ENCODE measurements at places on chromosomes 7 and 10. TPM values are rescaled to one million over a fixed set of nuclear protein-coding genes. Genes with fewer than 3 reads are reported as not detected.

DNA sequence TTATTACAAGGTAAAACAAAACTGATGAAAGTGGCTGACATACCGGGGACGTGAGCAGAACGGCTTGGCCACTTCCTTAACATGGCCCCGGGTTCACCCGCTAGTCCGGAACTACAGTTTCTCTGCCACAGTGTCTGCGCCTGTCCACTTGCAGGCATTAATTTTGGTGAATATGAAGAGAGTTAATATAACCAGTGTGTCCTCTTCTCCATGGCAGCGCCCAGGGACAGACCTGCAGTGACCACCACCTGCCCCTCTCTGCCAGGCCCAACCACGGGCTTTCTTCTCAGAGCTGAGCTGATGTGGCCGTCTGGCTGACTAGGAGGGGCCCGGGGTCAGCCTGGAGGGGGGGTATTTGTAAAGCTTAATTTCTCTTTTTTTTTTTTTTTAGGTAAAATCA is 1.1 kb upstream of the NDUFB2 start:
- peaks cover 7% of the 10 kb centered on the region for H3K4me1 ChIP-seq
- no peak overlapping the region for H3K4me3 ChIP-seq
- no peaks in the 10 kb centered on the region for H3K27me3 ChIP-seq
- no peak overlapping the region for H3K27ac ChIP-seq

DNA sequence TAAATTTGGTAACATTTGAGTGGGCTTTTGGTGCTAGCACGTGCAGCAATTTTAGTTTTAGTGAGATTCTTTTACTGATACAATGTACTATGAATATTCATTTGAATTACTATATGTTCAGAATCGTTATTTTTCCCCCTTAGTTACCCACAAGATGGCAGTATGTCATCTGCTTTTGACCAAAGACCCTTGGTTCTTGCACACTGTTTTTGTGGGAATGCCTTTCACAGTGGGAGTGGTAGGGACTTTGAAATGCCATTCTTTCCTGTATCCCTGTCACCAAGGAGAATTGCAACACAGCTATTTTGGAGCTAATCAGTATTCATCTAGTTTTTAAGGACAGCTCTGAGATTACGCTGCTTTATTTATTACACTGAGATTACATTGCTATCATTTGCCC is 40.6 kb downstream of the SEC23IP start:
- peaks cover 3% of the 10 kb centered on the region for H3K36me3 ChIP-seq
- H3K4me1 ChIP-seq, result no peaks in the 10 kb centered on the region
- no peaks in the 10 kb centered on the region for H3K27me3 ChIP-seq

The CYP2C19 gene
- total RNA-seq, result 1.9 TPM

The SFRP4 gene
- 0.42 TPM for total RNA-seq

- no peaks in the 10 kb centered on the region for H3K36me3 ChIP-seq
- no peaks in the 10 kb centered on the region for H3K27me3 ChIP-seq
- H3K4me1 ChIP-seq, result no peaks in the 10 kb centered on the region
- DNase-seq, result no peak
These were observed 467.9 kb upstream of the AUTS2 start for GRCh38 chr7:69130396-69130795.

DNA sequence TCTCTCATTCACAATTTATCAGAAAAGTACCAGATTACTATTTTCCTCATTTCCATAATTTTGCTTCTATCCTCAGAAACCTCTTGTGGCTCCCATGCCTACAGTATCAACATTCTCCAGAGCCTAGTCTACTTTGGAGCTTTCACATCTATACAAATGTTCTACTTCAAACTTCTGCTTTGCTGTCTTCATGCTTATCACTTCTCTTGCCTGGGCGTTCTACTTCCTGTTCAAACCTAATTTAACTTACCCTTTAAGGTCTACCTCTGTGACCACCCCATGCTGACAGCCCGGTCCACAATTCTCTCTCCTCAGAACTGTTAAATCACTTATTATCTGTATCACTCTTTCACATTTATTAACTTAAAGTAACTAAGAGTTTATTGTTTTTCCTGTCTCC is 6.1 kb upstream of the PTPN12 start:
- H3K27ac ChIP-seq, result no peak overlapping the region
- no peaks in the 10 kb centered on the region for H3K4me1 ChIP-seq
- no peak overlapping the region for H3K4me3 ChIP-seq
- no peak for DNase-seq

DNA sequence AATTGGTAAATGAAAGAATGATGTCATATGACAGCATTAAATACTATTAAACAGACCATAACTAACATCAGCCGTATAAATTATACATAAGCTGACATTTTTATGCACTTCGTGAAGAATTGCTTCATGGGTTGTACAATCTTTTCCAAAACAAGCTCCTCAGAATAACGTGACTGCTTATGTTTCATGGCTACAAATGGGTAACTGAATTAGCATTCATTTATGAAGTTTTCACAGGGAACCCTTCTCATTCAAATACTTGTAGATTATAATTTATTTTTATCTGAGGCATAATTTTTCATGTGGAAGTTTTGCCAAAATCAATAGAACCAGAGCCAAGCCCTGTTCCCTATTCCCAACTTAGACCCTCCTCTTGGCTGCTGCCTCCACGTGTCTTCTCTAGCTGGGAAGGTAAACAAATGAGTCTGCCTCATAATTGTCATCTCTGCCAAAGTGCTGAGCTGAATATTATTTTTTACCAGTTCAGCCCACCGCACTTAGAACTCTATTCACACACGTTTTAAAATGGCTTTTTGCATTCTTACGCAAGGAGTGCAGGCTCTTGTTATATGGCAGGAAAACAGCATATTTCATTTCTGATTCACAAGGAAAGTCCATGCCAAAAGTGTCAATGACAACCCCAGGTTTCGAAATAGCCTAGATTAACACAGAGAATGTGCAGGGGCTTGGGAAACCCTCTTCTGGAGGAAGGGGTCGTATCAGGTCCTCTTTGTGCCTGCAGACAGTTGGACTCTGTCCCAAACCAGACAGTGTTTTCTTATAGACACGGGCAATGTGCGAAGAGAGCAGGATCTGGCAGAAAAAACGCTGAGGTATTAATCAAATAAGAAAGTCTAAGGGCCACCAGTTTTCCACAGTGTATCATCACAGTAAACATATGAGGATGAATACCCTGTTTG is 370.7 kb upstream of the MGMT start:
- no peak overlapping the region for H3K27ac ChIP-seq
- no peaks in the 10 kb centered on the region for H3K36me3 ChIP-seq
- H3K27me3 ChIP-seq, result no peaks in the 10 kb centered on the region
- DNase-seq, result no peak
- no peak overlapping the region for H3K4me3 ChIP-seq
- H3K4me1 ChIP-seq, result no peaks in the 10 kb centered on the region

GRCh38 chr7:31308652-31309051 is 31.9 kb downstream of the NEUROD6 start:
- H3K36me3 ChIP-seq, result no peaks in the 10 kb centered on the region
- H3K27ac ChIP-seq, result no peak overlapping the region
- no peaks in the 10 kb centered on the region for H3K27me3 ChIP-seq
- H3K4me1 ChIP-seq, result no peaks in the 10 kb centered on the region
- no peak for DNase-seq

The SNX10 gene
- 4.9 TPM for total RNA-seq

The SH2B2 gene
- total RNA-seq, result 5.0 TPM

GRCh38 chr7:70657571-70657970 is 474.4 kb upstream of the GALNT17 start:
- H3K36me3 ChIP-seq, result no peaks in the 10 kb centered on the region
- H3K4me3 ChIP-seq, result no peak overlapping the region
- DNase-seq, result no peak

DNA sequence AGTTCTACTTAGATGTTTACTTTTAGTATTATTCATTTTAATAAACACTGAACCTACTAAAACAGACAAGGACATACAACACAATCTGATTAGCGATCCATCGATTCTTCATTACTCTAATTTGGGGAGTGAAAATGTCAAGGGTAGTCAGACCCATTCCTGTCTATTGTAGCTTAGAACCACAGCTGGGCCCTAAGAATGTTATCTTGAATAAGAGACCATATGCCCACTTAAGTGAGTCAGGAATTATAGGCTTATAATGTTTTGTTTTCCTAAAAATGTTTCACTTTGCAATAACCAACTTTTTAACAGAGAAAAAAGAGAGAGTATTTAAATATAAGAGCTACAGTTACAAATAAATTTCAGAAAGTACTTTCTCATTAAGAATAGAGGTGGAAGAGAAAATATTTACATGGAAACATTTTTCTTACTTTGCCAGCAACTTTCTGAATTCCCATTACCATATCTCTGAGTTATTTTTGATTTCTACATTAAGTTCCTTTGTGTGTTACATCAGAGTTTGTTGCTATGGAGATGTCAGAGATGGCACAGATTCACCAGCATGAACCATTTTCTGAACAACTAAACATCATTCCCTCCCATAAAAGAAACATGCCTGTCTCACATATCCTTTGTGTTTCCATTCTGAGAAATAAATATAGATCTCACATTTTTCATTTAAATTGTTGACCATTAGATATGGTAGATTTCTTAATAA is 75.4 kb upstream of the SLC13A1 start:
- no peaks in the 10 kb centered on the region for H3K27me3 ChIP-seq
- H3K27ac ChIP-seq, result no peak overlapping the region

DNA sequence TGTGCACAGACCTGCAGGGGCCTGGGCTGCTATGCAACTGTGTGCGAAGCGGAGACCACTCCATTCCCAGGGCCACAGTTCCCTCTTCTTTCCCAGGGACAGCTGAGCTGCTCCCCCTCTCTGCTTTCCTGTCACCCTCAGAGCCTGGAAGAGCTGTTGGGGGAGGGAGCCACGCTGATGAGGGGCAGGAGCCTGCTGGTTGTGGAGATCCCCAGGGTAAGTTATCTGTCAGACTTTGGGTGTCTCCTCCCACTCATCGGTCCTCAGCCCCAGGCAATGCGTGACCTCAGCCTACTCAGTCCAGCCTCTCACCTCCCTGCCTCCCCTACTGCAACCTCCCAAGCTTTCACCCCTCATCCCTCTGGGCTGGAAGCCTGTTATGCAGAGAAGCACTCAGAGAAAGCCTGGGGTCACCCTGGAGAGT is 53.5 kb downstream of the ZNF467 start:
- H3K27ac ChIP-seq, result no peak overlapping the region
- H3K27me3 ChIP-seq, result no peaks in the 10 kb centered on the region
- no peaks in the 10 kb centered on the region for H3K4me1 ChIP-seq
- H3K36me3 ChIP-seq, result no peaks in the 10 kb centered on the region
- H3K4me3 ChIP-seq, result no peak overlapping the region

The WDFY4 gene
- total RNA-seq, result 1.6 TPM

- no peaks in the 10 kb centered on the region for H3K36me3 ChIP-seq
- no peak overlapping the region for H3K4me3 ChIP-seq
- DNase-seq, result no peak
- H3K27ac ChIP-seq, result no peak overlapping the region
- H3K27me3 ChIP-seq, result no peaks in the 10 kb centered on the region
These were observed 4.8 kb upstream of the VCL start for GRCh38 chr10:73992899-73993788.

DNA sequence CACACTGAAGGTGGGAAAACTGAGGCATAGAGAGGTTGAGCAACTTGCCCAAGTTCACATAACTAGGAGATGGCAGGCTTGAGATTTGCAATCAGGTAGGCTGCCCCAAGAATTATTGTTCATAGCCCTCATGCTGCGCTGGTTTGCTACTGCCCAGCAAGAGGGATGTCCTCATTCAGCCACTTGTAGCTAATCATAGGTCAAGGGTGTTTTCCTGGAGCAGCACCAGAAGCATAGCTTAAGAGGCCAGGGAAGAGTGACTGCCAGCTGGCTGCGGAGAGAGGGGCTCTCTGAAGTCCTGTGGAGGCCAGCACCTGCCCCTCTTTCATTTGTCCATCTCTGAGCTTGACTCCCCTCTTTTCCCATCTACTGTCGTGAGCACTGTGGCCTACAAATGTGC is 15.0 kb downstream of the CDHR3 start:
- no peaks in the 10 kb centered on the region for H3K4me1 ChIP-seq
- H3K27ac ChIP-seq, result no peak overlapping the region
- no peaks in the 10 kb centered on the region for H3K36me3 ChIP-seq
- H3K4me3 ChIP-seq, result no peak overlapping the region
- no peaks in the 10 kb centered on the region for H3K27me3 ChIP-seq

- H3K4me1 ChIP-seq, result no peaks in the 10 kb centered on the region
- no peaks in the 10 kb centered on the region for H3K27me3 ChIP-seq
- no peaks in the 10 kb centered on the region for H3K36me3 ChIP-seq
- no peak overlapping the region for H3K27ac ChIP-seq
These were observed 133.3 kb downstream of the TEX36 start for GRCh38 chr10:125549653-125550052.

DNA sequence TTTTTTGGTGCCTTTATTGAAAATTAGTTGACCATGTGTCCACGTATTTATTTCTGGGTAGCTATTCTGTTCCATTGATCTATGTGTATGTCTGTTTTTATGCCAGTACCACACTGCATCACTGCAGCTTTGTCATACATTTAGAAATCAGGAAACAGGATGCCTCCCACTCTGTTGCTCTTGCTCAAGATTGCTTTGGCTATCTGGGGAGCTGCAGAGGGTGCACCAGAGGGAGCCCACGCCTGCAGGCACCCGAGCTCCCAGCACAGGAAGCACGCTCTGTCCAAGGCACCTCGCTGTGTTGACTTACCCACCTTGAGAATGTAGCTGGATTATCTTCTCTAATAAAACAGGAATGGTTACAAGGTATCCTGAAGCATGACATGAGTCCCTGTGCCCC is 301.7 kb downstream of the TCERG1L start:
- H3K36me3 ChIP-seq, result no peaks in the 10 kb centered on the region
- no peaks in the 10 kb centered on the region for H3K4me1 ChIP-seq
- no peak for DNase-seq
- H3K27me3 ChIP-seq, result no peaks in the 10 kb centered on the region

The PSD gene
- total RNA-seq, result 4.2 TPM

GRCh38 chr7:157877298-157878090 is 540.7 kb downstream of the DNAJB6 start:
- no peak overlapping the region for H3K27ac ChIP-seq
- no peak for DNase-seq
- H3K36me3 ChIP-seq, result no peaks in the 10 kb centered on the region
- no peaks in the 10 kb centered on the region for H3K4me1 ChIP-seq

The ACTA2 gene
- total RNA-seq, result 265 TPM

GRCh38 chr10:132711613-132712121 is 74.3 kb downstream of the NKX6-2 start:
- no peaks in the 10 kb centered on the region for H3K36me3 ChIP-seq
- no peaks in the 10 kb centered on the region for H3K27me3 ChIP-seq
- no peak overlapping the region for H3K4me3 ChIP-seq
- no peak for DNase-seq
- no peaks in the 10 kb centered on the region for H3K4me1 ChIP-seq

DNA sequence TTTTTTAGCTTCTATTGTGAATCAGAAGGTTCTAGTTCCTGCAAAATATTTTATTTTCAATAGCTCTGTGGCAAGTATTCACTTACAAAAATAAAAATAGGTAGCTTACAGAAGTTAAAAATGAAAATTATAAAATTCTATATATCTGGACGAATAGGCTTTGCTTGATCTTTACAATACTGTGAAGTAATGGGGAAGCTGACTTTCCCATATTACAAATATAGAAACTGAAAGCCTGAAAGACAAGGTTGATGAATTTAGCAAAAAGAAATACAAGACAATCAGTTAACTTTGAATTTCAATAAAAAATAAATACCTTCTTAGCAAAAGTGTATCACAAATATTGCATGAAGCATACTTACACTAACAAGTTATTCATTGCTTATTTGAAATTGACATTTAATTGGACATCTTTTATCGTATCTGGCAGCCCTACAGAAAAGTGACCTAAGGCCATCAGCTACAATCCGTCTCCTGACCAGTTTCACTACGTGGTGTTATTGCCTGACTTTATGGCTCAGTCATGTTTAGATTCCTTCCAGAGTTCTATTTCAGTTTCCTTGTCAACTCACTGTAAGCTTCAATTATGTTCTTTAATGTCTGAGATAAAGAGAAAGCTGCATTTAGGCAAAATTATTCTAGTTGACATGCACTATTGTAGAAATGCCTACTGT is 310.5 kb upstream of the HGF start:
- no peaks in the 10 kb centered on the region for H3K36me3 ChIP-seq
- H3K27me3 ChIP-seq, result no peaks in the 10 kb centered on the region
- no peaks in the 10 kb centered on the region for H3K4me1 ChIP-seq

The COL17A1 gene
- 249 TPM for total RNA-seq
